ENCODE measurements at places on chromosomes 5 and 9.

DNA sequence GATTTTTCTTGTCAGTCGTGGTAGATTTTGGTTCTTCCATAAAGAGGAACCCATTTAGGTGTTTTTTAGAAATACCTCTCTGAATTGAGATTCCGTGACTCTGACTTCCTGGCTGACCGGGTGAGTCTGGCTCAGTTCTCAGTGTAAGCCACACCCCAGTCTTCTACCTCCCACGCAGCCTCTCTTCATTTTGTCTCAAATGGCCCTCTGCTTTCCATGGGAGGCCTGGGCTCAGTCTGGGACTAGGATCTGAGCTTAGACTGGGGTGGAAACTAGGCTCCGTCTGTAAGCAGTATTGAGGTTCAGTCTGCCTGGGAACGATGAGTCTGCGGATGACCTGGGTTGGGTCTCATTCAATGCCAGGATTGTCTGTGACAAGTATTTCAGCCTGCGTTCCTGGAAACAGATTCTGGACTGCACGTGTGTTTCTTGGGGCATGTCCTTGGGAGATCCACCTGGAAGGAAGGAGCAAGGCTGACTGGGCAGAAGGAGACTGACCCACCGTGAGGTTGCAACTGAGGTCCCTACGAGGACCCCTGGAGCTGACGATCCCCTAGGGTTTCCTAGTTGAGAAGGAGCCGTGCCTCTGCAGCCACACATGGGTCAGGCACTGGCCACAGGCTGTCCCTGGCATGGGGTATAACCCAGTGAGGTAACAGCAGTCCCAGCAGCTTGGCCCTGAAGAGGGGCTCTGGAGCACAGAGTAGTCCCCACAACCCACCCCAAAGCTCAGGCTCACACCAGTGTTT, 12.4 kb upstream of the CRB2 start:
- DNase-seq: no peak

- DNase-seq: no peak
Observed at GRCh38 chr9:20227166-20227874, 395.0 kb downstream of the MLLT3 start.

GRCh38 chr9:114243240-114243639, 79.7 kb upstream of the ORM1 start:
- DNase-seq: no peak

DNA sequence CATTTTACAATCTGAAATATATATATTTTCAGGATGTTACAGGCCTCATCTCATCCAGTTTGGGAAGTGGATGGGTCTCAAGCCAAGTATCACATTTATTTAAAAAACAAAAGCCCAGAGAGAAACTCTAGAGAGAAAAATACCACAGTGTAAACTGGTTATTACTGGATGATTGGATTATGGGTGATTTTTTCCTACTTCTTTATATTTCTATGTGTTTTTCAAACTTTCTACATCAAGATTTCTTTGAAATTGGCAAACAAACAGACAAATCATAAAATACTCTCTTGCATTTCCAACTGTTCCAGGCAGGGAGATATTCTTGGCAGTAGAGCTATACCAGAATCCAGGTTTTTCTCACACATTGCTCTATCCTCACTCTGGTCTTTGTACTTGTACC, 116.0 kb upstream of the SMIM23 start:
- DNase-seq: no peak

DNA sequence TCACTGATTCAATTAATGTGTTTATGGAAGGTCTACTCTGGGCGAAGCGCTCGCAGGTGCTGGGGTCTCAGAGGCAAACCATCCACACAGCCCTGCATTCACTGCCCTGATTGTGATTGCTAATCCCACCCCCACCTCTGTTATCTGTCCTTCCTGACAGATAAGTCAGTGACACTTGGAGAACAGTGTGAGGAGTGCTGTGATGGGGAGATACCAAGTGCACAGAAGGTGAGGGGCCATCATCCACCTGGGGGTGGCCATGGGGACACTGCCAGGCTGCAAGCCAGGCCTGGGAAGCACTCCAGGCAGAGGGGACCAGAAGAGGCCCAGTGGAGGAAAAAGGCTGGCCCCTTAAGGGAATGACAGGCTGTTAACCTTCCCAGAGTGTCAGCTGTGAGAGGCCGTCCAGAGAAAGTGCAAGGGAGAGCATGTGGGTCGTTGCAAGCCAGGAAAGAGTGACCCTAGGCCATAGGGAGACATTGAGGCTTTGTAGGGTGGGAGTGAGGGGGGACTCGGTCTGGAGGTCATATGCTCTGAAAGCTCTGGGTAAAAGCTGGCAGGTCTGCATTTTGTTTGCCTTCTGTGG, 18.0 kb downstream of the IL9 start:
- DNase-seq: no peak

DNA sequence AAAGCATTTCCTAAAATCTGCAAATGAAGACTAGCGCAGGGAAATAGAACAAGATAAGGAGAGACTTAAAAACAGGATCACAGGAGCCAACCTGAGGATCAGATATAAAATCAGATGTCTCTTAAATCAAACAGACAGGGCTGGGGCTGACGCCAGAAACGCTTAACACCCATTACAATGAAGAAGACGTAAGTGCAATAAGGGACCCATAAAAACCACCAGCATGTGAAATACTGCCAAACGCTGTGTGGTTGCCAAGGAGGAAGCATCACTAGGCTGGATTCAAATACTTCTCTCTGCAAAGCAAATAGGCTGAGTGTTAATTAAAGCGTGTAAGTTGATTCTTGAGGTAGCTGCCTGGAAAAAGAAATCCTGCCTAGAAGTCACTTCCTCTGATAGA, 74.4 kb upstream of the ATP10B start:
- DNase-seq: no peak

- no peak for DNase-seq
Observed at GRCh38 chr5:9025942-9026341, 519.9 kb downstream of the SEMA5A start.

DNA sequence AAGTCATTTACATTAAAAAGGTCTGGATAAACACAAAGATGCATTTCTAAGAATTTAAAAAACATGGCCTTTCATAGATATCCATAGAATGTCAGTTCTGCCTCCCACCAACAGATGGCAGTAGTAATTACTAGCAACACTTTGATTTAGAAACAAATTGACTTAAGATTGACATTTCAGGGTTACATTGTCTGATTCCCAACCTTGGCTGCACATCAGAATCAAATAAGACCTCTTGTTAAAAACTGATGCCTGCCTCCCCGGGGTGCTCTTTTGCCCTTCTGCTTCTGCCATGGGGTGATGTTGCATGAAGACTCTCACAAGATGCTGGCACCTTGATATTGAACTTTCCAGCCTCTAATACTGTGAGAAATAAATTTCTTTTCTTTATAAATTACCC, 146.2 kb upstream of the GPR151 start:
- no peak for DNase-seq

DNA sequence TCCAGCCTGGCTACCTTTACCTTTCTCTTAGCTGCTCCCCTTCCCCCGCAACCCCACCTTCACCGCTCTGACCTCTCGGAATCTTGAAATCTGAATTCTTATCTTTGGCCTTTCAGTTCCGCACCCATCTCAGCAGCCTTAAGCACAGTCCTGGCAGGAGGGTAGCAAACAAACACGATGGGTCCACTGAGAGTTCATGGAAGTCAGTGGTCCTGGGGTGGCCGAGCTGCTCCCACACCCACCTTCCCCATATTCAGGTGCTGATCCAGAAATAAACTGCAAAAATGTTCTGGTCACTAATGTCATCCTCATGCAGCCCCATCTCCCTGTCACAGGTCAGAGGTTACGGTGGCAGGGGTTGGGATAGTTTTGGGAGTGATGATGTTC, 59.6 kb upstream of the TBC1D2 start:
- no peak for DNase-seq

GRCh38 chr9:137166380-137167229, 3.2 kb downstream of the LRRC26 start:
- DNase-seq: no peak

GRCh38 chr5:124936626-124936933, 190.1 kb upstream of the ZNF608 start:
- DNase-seq: no peak

Measured in activated T-cell treated with anti-CD3 and anti-CD28 coated beads for 4 hours (primary cell).